ENCODE measurements at places on chromosomes 7 and 10.
A peak's percentile ranks its signal among the peaks of the same experiment; 100 is the strongest.

GRCh38 chr7:37494926-37495325 lies 46.3 kb upstream of the ELMO1 start:
- DNase-seq: no peak

GRCh38 chr7:132558815-132559214 lies 17.5 kb downstream of the PLXNA4 start:
- DNase-seq: no peak

- DNase-seq: no peak
Observed at GRCh38 chr7:146115851-146116520, 615 bp upstream of the CNTNAP2 start.

DNA sequence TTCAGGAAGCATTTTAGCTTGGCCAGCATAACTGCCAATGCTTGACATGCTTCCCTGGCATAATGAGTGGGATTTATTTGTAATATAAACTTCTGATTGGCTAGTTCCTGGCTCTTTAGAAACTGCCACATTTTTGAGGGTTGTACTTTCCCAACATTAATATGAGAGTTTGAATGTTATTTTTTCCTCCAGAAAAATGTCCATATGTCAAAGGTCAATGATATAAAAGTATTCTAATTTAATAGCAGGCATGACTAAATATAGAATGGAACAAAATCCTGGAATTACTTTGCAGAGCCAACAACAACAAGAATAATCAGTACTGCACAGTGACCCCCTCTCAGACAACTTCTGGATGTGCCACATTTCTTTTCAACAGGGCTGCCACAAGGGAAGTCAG lies 352.6 kb downstream of the PRPF18 start:
- peak; percentile 41 for DNase-seq

DNA sequence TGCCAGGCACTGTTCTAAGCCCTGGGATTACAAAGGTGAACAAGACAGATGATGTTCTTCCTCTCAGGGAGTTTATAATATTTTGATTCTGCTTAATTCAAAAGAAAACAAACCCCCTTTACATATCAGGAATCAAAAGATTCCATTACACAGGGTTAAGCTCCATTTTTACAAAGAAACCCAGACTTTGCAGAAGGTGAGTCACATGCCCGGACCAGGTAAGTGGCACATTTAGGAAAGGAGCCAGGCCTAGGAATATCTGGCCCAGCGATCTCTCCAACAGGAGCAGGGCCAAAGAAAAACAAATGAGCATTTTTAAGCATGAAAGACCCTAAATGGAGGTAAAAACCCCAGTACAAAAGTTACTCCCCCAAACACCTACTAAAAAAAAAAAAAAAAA lies 1.1 kb downstream of the STN1 start:
- DNase-seq: no peak

DNA sequence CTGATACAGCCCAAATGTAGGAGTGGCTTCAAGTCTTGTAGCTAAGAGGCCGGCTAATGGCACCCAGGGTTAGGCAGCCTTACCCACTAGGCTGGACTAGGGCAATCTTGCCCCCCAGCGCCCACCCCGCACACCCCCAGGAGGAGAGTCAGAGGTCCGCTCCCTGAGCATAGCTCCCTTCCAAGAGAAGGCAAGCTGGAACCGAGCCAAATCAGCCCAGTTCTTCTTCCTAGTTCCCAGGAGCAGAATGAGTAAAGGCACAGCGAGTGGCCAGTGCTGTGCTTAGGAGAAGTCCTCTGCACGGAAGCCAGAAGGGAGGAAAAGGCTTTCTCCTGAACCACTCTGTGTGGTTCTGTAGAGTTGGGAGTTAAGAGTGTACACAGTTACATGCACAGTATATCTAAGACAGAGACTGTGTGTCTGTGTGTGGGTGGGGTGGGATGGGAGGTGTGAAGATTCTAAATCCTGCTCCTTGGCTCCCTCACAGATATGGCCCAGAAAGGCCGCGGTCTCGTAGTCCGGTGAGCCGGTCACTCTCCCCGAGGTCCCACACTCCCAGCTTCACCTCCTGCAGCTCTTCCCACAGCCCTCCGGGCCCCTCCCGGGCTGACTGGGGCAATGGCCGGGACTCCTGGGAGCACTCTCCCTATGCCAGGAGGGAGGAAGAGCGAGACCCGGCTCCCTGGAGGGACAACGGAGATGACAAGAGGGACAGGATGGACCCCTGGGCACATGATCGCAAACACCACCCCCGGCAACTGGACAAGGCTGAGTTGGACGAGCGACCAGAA lies 59.7 kb upstream of the PDCD4 start:
- no peak for DNase-seq

DNA sequence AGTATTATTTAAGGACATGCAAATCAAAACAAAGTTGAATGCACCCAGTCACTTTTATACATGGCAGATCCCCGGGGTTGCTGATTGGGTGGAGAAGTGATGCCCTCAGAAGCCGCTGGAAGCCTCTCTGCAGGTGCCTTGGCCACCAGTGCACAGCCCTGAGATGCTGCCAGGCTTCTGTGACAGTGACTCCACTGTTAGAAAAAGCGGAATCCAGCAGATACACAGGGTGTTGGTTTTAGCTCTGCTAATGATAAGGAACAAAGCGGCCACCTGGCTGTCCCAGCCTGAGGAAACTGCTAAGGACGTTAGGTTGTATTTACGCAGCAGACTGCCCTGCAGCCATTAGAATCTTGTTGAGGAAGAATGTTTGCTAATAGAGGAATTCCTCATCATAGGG lies 47.5 kb downstream of the JAKMIP3 start:
- DNase-seq: no peak

DNA sequence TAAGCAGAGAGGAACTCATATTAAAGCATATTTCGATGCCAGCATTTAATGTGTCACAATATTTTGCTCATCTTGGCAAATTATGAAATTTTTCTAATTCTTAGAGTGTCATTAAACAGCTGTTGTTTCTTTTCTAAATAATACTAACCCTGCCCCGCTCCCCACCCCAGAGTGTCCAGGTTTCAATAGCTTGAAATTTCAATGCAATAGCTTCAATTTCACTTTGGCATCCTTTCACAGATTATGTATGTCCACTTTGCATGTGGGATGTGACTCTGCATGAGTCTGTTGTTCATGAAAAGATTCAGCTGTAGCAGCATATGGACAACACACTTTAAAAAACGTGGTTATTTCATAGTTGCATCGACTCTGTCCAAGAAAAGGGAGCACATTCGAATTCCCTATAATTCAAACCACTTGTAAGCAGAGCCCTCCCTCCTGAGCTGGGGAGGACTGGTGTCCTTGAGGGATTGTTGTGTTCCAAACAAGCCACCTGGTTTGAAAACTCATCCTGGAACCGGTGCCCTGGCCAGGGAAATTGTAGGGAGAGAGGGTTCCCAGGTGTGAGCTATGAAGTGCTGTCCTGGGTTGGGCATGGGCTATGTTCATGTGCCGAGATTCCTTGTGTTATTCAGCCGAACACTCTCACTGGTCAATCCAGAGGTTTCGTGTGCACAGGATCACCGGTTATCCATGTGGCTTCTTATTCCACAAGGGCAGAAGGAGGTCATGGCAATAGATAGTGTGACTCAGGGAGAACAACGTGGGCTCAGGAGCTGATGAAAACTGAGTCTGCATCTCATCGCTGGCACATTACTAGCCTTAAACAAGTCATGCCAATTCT lies 64.6 kb upstream of the CREB5 start:
- DNase-seq: peak; percentile 86

GRCh38 chr7:98286093-98286539 lies 4.6 kb downstream of the BRI3 start:
- DNase-seq: peak; percentile 55

GRCh38 chr10:110426294-110427181 lies 71.2 kb upstream of the DUSP5 start:
- DNase-seq: peak; percentile 91

- peak; percentile 8 for DNase-seq
Observed at GRCh38 chr10:108970016-108970415, 953.3 kb downstream of the XPNPEP1 start.

- DNase-seq: no peak
Observed at GRCh38 chr7:158054611-158055010, 533.0 kb downstream of the PTPRN2 start.

- DNase-seq: no peak
Observed at GRCh38 chr7:32222251-32222900, 152.2 kb upstream of the PDE1C start.

DNA sequence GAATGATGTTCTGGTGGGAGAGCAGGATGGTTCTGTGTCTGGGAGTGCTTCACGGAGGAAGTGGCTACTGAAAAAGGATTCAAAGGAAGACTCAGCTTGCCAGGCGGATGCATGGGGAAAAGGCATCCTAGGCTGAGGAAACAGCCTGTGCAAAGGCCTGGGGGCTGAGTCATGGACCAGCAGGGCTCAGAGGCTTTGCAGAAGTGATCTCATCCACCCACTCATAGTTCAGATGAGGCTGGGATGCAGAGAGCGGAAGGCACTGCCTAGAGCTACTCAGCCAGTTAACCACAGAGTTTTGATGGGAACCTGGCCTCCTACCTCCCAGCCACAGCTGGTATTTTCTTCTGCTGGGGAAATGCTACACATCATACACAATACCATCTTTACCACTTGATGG lies 15.8 kb upstream of the ADAMTS14 start:
- peak; percentile 98 for DNase-seq

GRCh38 chr10:20622531-20623211 lies 274.4 kb downstream of the NEBL start:
- peak; percentile 1 for DNase-seq

- DNase-seq: no peak
Observed at GRCh38 chr7:69803699-69804516, 205.6 kb downstream of the AUTS2 start.

DNA sequence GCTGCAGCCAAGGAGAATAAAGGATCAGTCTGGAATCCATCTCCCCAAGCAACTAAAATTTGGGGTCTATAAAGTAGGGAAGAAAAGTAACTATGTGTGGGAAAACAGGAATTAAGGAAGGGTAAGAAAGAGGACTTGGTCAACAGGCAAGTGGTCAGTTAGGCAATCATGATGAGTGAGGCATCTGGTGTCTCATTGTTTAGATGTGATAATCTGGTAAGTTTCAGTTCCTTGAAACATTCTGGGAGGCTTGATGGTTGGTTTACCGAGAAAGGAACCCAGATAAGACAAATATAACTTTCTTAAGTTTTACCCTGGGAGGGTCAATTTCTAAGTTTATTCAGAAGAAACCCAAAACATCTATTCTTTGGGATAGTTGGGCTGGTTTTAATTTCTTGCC lies 22.3 kb downstream of the HYAL4 start:
- peak; percentile 3 for DNase-seq

GRCh38 chr7:132076301-132077035 lies 499.8 kb downstream of the PLXNA4 start:
- no peak for DNase-seq

GRCh38 chr10:94316560-94316959 lies 46.2 kb downstream of the NOC3L start:
- DNase-seq: no peak

- DNase-seq: no peak
Observed at GRCh38 chr7:70303780-70304179, 705.5 kb downstream of the AUTS2 start.

GRCh38 chr10:58064714-58065528 lies 202.8 kb downstream of the IPMK start:
- peak; percentile 58 for DNase-seq

- no peak for DNase-seq
Observed at GRCh38 chr7:104621321-104621720, 292.9 kb downstream of the LHFPL3 start.

GRCh38 chr7:43044511-43044910 lies 67.9 kb upstream of the HECW1 start:
- DNase-seq: no peak

DNA sequence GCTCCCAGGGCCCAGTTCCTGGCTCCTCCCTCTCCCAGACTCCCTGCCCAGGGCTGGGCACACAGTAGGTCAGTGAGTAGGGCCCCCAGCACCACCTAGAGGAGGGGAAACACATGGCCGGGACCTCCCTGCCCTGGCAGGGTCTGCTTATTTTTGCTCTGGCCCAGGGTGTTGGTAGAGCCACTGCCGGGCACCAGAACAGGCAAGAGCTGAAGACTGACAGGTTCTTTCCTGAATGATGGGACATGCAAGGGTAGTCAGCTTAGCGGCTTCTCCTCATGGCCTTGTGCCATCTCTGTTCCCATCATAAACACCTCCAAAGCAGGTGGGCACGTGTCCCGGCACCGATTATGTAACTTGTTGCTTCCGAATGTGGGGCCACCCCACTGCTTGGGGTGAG lies 86.5 kb downstream of the NEURL1 start:
- no peak for DNase-seq

DNA sequence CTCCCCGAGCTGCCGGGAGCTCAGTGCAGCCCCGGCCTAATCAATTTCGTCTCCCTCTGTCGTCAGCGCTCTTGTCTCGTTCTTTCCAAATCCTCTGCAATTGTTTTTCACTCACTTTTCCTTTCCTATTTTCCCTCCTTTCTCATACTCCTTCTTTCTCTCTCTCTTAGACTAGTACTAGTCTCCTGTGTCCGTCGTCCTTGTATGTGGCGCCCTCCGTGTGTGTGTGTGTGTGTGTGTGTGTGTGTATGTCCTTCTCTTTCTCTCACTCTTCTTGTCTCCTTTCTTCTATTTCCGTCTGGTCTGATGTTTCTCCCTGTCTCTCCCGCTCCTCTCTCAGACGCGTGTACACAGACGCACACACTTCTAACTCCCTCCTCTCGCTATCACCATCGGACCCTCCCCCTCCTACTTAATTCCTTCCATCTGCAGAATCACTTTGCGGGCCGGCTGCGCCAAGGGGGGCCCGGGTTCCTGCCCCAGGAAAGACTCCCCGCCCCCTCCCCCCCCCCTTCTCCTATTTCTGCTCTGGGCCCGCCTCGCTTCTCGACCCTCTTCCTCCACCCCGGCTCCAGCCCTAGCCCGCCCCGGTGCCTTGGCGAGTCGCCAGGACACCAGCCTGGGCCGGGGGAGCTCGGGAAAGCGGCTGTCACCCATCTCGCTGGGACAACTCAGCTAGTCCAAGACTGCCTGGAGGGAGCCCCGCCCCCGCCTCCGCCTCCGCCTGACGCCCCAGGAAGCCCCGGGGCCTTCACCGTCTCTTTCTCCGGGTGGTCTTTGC lies 743 bp upstream of the ZCCHC24 start:
- DNase-seq: peak; percentile 58

DNA sequence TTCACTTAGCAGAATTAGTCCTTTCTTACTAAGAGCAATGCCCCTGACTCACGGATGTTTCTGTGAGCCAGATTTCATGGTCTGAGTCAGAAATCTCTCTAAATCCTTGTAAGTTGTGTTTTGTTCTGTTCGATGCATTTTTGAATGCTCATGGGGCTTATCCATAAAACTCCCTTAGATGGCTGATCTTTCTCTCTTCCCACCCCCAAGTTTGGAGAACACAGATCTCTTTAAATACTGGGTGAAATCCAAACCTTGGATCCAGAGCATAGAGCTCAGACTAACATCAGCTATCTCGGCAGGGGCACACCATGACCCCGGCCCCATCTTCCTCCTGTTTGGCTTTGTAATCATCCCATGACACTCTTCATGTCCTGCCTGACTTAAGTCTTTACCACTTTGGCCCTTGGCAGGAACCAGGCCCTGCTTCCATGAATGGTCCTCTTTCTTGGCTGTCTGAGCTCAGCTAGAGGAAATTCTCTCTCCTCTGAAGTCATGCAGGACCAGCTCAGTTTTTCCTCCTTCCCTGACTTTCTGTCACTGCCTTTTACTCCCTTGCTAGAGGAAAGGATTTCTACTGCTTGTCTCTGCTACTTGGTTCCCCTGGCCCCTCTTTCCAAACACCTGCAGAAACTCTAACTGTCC lies 120.4 kb upstream of the RAB11FIP2 start:
- no peak for DNase-seq
